ENCODE measurements at places on chromosomes 11 and 22.
A peak's percentile ranks its signal among the peaks of the same experiment; 100 is the strongest.

- peak; percentile 42 for DNase-seq
Measured at GRCh38 chr11:17923217-17923616, 89.6 kb downstream of the SERGEF start.

GRCh38 chr11:69051381-69052342 lies 2.9 kb downstream of the TPCN2 start:
- no peak for DNase-seq

- no peak for DNase-seq
Measured at GRCh38 chr22:45207533-45207932, 33.2 kb downstream of the KIAA0930 start.

- DNase-seq = no peak
Measured at GRCh38 chr11:122815900-122816299, 22.4 kb upstream of the CRTAM start.

- DNase-seq = no peak
Measured at GRCh38 chr11:14454861-14455632, 44.6 kb downstream of the COPB1 start.

DNA sequence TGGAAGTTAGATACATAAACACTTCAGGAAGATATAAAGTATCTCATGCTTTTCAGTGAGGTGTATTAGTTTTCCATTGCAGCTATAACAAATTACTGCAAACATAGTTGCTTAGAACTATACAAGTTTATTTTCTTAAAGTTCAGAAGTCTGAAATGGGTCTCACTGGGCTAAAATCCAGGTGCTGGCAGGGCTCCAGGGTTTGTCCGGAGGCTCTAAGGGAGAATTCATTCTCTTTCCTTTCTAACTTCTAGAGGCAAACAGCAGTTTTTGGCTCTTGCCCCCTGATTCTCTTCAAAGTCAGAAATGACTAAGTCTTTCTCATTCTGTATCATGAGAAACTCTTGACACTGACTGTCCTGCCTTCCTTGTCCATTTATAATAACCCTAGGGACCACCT lies 138.8 kb downstream of the AASDHPPT start:
- DNase-seq = no peak

- no peak for DNase-seq
Measured at GRCh38 chr11:45960387-45961095, 38.1 kb downstream of the LARGE2 start.

- DNase-seq = no peak
Measured at GRCh38 chr11:36453678-36454077, 56.4 kb downstream of the TRAF6 start.

DNA sequence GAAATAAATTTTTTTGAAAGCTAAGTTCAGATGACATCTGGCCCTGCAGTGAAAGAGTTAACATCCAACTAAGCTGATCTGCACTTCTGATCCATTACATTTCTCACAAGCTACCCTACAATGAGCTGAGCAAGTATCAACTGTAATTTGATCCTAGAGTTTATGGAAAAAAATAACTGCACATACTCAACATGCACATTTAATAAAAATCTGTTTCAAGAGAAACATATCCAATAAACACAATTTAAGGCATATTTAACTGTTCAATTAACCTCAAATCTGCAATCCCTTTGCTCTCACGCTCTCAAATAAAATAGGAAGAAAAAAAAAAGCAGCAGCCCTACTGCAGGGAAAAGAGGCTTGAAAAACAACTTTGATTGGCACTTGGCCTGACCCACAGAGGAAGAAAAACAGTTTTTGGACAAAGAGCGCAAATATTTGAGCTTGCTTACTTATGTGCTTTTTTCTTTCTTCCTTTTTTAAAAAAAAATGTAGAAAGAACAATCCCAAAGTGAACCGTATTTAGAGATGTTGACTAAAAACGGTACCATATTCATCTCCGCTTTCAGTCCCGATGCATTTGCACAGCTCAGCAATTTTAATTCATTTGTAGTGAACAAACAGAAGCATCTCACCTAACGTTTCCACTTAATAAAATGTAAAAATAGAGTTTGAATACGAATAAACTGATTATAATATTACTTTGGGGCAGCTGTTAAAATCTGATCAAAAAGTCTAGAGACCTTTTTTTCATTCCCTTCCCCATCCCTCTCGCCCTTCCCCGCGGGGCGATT lies 1.6 kb downstream of the SESN3 start:
- no peak for DNase-seq

DNA sequence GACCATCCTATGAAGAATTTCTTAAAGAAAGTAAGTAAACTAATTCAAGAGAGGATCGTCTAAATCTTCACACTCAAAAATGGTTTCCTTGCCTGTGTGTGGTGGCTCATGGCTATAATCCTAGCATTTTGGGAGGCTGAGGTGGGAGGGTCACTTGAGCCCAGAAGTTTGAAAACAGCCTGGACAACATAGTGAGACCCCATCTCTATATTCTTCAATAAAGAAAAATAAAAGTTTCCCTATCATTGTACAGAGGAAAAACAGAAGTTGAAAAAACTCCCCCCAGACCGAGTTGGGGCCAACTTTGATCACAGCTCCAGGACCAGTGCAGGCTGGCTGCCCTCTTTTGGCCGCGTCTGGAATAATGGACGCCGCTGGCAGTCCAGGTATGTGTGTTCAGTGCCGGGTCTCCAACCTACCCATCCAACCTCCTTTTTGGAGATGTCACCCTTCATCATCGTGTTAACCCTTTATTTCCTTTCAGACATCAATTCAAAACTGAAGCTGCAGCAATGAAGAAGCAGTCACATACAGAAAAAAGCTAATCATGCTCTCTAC lies 3.0 kb downstream of the RPS25 start:
- DNase-seq = no peak

GRCh38 chr22:46893281-46894020 lies 131.0 kb downstream of the TBC1D22A start:
- no peak for DNase-seq

GRCh38 chr11:126595560-126595959 lies 240.1 kb downstream of the ST3GAL4 start:
- no peak for DNase-seq

GRCh38 chr22:39308614-39309363 lies 10.6 kb downstream of the RPL3 start:
- DNase-seq = peak; percentile 93

- DNase-seq = peak; percentile 2
Measured at GRCh38 chr11:77082838-77083565, 16.2 kb downstream of the CAPN5 start.

GRCh38 chr11:61266602-61267001 lies 25.6 kb downstream of the PGA5 start:
- no peak for DNase-seq

DNA sequence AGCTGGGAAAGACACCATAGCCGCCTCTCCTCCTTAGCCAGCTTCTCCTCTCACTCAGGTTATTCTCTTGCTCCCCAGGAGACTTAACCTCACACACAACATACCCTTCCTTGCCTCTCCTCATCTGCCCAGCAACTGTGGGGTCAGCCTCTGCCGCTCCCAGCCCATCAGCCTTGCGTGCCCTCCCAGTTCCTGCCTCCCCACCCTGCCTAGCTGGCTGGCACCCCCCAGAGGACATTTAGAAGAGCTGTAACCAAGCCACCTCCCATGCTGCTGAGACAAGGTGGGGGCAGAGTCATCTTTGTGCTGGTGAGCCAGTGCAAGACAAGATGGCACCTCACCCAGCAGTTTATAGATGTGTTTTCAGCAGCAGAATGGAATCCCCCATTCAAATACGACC lies 38.2 kb downstream of the TOM1 start:
- DNase-seq = no peak

DNA sequence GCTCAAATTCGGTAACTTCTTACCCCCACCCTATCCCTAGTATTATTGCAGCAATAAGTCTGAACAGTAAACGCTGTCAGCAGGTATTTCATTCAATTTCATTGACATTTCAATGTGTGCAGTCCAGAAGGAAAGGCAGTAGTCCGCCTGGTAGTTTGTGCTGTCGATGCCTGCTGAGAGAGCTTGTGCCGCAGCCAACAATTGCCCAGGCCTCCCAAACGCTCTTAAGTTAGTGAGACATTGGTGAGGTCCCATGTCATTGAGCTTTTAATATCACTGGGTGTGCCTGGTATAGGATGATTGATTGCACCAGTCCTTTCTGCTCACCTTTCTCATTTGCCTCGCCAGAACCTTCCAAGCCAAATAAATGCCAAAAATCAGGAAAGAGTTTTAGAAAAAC lies 28.1 kb downstream of the ALKBH3 start:
- DNase-seq = no peak

- no peak for DNase-seq
Measured at GRCh38 chr11:14617241-14618027, 26.2 kb upstream of the PDE3B start.

GRCh38 chr11:95076416-95076815 lies 9.7 kb downstream of the SRSF8 start:
- DNase-seq = no peak

GRCh38 chr22:22692707-22693530 lies 48.5 kb downstream of the GGTLC2 start:
- DNase-seq = no peak

- DNase-seq = peak; percentile 75
Measured at GRCh38 chr11:113176599-113177360, 137.6 kb upstream of the TTC12 start.

GRCh38 chr11:65962141-65962564 lies 619 bp downstream of the SART1 start:
- no peak for DNase-seq

GRCh38 chr11:44377121-44377520 lies 67.2 kb upstream of the ALX4 start:
- no peak for DNase-seq

GRCh38 chr11:113331441-113331840 lies 17.1 kb downstream of the TTC12 start:
- DNase-seq = no peak

DNA sequence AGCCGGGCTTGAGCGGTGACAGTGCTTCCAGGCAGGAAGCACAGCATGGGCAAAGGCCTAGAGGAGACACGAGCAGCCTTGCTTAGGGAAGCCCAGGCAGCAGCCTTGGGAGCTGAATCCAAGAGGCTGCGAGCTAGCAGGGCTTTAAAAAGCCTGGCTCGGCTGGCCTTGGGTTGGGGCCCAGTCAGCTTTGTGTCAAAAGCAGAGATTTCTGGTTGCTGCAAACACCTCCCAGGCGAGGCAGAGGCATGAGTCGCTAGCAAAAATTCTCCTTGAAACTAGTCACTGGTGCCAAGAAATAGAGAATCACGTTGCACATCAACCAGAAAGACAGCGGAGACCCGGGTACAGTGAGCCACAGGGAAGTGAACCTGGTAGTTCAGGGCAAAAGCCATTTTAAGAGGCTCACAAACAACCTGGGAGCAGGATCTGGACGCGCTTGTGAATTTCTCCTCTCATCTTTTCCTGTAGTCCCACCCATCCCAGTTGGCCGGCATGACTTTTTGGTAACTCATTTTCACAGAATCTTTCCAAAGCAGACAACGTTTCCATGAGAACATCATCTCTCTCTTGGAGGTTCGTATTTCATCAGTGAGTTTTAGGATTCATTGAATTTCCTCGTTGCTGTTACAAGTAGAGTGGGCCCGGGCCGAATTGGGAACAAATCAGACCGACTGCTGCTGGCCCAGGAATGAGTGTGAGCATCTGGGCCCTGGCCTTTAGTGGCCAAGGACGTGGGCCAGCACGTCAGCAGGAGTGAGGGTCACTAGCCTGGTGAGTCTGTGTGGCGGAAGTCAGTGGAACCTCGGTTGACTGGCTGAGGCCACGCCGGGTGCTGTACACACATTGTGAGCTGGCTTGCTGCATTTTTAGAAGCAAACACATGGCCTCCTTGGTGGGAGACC lies 16.4 kb upstream of the FGF4 start:
- peak; percentile 72 for DNase-seq

DNA sequence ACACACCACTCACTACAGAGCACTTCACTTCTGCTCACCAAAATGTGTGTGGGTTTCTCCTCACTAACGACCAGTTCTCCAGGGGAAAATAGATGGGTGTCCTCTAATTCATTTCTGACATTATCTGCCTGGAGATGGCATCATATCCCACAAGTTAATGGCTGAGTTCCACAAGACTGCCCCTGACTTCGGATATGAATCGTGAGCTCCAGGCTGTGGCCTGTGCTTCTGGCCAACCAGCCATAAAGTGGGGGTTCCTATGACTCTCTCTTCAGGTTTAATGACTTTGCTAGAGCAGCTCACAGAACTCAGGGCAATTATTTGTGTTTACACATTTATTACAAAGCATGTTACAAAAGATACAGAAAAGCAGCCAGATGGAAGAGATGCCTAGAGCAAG lies 113.0 kb upstream of the SYT13 start:
- no peak for DNase-seq

- DNase-seq = no peak
Measured at GRCh38 chr11:36012979-36013378, 69.1 kb downstream of the LDLRAD3 start.

DNA sequence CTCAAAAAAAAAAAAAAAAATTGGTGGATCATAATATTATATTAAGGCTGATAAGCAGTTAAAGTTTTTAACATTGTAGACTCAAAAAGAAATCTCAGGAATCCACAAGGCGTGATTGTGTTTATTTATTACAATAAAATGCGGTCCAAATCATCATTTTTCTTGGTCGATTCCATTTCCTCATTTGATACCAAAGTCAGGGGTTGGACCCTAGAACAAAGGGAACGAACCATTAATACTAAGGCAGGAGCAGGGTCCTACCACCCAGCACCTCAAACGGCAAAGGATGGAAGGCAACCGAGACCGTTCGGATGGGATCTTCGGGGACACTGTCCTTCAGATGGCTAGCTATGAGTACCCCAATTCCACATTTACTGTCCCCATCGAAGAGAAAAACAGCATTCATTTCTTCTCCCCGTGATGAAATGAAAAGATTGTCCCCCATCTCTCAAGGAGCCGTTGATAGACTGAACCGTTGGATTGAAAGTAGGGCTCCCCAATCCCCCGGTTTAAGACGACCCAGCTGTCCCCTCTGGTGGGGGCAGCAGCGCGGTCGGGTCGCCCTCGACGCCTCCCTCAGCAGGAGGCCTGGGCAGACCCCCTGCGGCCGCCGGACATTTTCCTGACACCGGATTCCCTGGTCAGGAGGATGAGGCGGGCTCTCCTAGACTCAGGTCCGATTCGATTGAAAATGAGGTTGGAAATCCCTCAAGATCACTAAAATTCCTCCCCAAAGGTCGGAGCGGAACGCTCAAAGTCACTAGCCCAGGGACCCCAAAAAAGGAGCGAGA lies 607 bp downstream of the DMC1 start:
- DNase-seq = no peak

DNA sequence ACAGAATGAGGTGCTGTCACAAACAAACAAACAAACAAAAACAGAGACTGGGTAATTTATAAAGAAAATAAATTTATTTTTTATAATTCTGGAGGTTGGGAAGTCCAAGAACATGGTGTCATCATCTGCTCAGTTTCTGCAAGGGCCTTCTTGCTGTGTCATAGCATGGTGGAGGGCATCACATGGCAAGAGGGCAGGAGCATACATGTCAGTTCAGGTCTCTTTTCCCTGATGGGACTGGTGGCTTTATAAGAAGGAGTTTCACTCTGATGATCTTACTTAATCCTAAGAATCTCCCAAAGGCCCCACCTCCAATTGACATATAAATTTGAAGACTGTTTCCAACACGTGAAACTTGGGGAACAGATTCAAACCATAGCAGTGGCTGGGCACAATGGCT lies 135.7 kb downstream of the NECTIN1 start:
- DNase-seq = no peak

- DNase-seq = no peak
Measured at GRCh38 chr11:74316772-74317505, 5.5 kb upstream of the P4HA3 start.

All from fibroblast of skin of left biceps (primary cell).